MCF 10A (cell line): ENCODE measurements at places on chromosomes 11 and 22.

- DNase-seq: no peak
Observed at GRCh38 chr11:28625532-28625931, 517.3 kb downstream of the METTL15 start.

DNA sequence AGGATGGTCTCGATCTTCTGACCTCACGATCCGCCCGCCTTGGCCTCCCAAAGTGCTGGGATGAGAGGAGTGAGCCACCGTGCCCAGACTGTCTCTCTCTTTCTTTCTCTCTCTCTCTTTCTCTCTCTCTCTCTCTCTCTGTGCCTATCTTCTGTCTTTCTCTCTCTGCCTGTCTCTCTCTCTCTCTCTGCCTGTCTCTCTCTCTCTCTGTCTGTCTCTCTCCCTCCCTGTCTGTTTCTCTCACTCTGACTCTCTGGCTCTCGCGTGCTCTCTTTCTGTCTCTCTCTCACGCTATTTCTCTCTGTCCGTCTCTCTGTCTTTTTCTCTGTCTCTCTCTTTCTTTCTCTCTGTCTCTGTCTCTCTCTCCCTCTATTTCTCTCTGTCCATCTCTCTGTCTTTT lies 3911.2 kb upstream of the OR11H1 start:
- DNase-seq: no peak

DNA sequence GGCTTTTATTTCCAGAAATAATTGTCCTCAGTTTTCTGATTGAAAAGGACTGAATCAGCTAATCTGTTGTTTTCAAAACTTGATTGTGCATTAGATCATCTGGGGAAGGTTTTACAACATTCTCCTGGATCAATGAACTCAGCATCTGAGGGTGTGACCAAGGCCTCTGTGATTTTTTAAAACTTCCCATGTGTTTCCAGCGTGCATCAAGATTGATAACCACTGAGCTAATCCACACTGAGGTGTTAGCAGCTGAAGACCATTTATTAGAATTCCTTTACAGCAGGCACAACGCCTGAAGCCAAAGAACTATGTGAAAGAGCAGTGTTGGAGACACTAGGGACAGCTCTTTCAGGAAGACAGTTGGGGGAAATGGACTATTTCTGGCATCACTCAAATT lies 10.2 kb downstream of the VSTM5 start:
- no peak for DNase-seq

DNA sequence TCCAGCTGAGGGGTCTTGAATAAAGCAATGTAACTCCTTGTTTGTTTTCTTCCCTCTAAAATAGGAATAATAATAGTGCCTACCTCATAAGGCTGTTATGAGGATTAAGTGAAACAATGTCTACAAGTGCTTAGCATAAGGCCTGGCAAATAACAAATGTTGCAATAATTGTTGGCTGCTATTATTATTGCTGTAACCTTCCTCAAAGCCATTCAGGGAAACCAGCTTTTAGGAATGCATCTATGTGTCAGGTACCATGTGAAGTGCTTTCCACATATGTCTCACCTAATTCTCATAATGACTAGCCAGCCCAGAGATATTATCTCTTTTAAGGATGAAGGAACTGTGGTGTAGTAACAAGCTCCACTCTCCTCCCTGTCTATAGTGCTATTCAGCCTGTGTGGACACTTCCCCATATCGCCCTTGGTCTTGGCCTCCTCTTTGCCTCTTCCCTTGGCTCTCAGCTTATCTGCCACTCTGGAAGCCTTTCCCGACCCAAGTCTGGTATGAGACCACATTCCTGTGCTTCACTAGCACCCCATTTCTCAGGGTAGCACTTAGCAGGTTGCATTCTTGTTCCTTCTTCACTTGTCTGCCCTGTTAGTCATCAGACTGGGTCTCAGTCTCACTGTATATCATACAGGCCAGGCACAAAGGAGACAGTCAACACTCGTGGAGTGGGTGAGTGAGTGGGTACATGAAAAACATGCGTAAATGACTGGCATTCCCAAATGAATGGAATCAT lies 23.8 kb downstream of the CSNK2A3 start:
- DNase-seq: no peak

DNA sequence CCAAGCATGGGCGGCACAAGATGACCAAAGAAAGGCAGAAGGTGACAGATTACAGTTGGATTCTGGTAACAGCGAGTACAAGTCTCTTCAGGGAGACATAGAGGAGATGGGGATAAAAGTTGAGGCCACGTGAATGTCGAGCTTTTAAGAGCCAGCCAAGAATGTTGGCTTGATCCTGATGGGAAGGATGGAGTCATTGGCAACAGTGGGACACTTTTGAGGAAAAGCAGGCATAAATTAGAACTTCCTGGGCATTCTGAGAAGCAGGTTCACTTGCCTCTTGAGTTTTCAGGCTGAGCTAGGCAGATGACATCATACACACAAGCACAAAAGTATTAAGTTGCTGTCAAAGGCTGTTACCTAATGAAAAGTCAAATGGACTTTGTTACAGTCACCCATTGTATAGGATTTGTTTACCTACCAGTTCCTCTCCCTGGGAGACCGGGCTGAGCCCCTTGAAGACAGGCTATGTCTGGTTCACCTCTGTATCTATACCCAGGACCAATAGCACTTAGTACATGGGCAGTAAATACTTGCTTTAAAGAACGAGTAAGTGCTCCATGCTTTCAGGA lies 41.1 kb downstream of the TNRC6B start:
- no peak for DNase-seq

DNA sequence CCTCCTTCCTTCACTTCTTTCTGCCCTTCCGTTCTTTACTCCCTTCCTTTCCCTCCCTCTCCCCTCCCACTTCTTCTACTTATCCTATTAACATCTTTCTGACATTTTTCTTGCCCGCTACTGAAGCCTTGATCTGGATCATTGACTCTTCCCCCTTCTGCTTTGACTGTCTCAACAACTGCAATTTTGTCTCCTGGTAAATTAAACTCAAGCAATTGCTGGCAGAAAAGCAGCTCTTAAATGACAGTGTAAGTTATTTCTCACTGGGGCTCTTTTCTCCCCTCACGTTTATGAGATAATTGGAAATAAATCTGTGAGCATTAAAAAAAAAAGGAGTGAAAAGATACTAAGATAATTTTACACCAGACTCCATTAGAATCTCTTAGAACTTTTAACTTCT lies 120.0 kb downstream of the SLC17A6 start:
- DNase-seq: no peak

GRCh38 chr11:129364143-129364654 lies 11.4 kb upstream of the BARX2 start:
- peak; percentile 89 for DNase-seq

- DNase-seq: no peak
Observed at GRCh38 chr11:34145073-34145472, 39.6 kb downstream of the NAT10 start.

- DNase-seq: no peak
Observed at GRCh38 chr11:80621871-80622270, 1181.0 kb upstream of the TENM4 start.
